ENCODE measurements at places on chromosomes 5 and 9. TPM values are rescaled to one million over a fixed set of nuclear protein-coding genes. Genes with fewer than 3 reads are reported as not detected.

DNA sequence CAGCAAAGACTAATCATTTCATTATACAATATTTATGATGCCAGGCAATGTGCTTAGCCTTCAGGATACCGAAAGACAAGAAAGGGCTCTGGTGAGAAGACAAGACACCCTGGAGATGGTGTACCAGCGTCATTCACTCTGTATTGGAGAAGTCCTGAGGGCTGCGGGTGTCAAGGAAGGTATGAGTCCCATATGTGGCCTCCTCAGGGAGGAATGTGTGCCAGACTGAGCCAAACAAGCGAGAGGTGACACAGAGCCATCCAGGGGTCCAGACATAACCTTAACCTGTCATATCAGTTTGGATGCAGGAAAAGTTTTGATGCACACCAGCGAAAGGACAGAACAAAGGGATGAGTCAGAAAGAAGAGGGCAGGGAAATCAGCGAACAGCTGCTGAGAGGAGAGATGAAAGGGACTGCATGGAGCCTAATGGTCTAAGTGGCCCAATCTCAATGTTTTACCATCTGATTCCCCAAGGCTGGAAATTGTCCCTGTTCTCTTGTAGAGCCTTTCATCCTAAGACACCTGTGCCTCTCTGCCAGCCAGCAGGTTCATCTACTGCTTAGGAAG is 38.9 kb downstream of the ADRA1B start:
- DNase-seq = no peak

GRCh38 chr5:9067154-9067553 is 478.7 kb downstream of the SEMA5A start:
- no peak for DNase-seq

LCN15 gene
- not detected for total RNA-seq

GRCh38 chr5:124698770-124699169 is 47.7 kb downstream of the ZNF608 start:
- peak; percentile 50 for DNase-seq

DNA sequence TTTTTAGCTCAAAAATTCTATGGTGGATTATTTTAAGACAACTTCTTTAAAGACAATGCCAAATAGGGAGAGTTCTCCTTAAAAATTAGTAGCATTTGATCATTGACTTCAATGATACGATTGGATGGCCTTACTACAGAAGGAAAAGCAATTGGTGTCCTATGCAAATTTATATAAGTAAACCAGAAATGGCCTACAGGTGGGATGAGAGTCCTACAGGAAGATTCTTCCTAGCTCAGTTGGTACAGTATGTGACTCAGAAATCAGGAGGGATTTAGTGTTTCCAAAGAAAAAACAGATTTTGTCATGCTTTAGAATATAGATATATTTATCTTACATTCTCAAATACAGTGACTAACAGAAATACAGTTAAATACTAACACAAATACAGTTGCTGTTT is 6.5 kb downstream of the ANKRA2 start:
- no peak for DNase-seq

DNA sequence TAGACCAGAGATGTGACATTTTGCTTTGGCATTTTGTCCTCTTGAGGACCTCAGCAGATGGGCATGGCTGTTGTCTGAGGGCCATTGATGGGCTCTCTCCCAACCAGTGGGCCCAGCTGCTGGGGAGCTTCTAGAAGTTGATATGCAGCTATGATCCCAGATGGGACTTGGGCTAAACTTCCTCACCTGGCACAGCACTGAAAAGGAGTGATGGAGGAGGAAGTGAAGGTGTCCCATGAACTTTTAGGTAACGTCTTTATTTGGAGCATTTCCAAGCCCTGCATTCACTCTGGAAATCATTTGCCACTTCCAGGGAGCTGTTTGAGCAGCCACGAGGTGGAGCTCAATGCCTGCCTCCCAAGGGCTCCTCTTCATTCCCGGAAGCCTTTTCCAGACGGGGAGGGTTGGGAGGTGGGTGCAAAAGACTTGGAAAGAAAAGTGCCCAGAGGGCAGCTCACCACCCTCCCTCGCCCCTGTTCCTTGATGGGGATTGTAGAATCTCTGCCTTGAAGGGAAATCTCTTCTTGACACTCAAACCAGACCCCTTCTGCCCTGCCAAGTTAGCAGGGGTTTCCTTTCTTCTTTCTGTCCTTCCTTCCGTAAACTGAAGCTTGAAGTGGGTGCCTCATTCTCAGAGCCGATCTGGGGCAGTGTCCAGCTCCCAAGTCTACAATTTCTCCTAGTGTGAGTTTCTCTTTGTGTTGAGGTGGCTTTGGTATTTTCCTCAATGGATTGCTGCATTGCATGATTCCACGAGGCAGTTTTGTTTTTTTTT is 18.1 kb upstream of the NEUROG1 start:
- DNase-seq = peak; percentile 64

DNA sequence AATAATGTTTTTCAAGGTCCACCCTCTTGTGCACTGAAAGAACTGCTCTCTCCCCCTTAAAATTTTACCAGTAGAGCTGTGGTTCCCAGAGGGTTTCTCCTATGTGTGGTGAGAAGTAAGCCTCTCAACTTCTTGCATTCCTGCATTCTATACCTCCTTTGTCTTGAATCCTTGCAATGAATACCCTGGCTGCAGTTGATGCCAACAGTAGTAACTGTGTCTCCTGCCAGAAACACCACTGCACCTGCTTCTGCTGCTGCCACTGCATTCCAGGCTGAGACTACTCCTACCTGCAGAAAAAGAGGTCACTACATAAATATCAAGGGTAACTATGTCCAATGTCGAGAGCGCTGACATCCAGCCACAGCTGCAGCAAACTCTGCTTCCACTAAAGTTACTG is 203.7 kb downstream of the TMEM167A start:
- no peak for DNase-seq

GRCh38 chr9:129936222-129936621 is 101.0 kb downstream of the USP20 start:
- peak; percentile 15 for DNase-seq

TAF1L gene
- total RNA-seq = not detected

ECM2 gene
- total RNA-seq = not detected

STKLD1 gene
- total RNA-seq = 1.7 TPM

DNA sequence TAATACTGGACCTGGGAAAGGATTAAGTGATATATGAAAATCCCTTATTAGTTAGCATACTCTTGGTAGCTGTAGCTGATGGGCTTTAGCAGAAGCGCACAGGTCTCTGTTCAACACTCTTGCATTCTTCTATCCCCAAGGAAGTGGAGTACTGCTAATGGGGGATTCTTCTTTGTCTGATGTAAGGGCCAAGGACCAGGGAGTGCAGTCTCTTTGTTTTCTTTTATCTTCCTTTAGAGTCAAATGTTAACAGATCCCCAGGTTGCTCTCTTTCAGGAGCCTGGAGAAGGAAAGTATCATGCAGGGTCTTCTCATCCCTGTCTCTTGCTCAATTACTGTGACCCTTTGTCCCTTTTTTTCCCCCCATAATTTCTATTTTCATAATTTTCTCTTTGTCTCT is 1146.9 kb upstream of the DMAC1 start:
- no peak for DNase-seq

- DNase-seq = no peak
Measured at GRCh38 chr5:2900360-2900759, 148.9 kb upstream of the IRX2 start.

GRCh38 chr9:91117959-91118703 is 243.6 kb downstream of the AUH start:
- DNase-seq = peak; percentile 80

All from SJCRH30 (cell line).